ENCODE measurements at places on chromosomes 5 and 9.

DNA sequence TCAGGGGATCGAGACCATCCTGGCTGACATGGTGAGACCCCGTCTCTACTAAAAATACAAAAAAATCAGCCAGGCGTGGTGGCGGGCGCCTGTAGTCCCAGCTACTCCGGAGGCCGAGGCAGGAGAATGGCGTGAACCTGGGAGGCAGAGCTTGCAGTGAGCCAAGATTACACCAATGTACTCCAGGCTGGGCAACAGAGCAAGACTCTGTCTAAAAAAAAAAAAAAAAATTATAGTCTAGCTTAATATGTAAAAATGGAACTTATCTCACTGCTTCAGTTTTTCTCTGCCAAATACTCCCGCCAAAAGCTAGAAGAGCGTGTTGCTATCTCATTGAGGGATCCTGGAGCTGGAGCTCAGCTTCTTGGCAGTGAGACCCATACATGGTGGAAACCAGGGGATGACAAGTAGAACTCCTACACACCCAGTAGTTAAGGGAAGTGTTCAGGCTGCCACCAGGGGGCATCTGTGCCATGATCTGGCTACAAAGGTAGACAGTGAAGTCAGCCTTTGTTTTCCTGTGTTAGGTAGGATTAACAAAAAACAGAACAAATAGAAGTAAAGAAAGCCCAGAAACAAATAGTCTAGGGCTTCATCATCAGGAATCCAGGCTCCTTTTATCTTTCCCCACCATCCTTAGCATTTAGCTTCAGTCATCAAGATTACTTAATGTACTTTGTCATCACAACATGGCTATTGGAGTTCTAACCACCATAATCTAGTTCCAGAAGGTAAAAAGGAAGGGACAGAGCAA is 33.6 kb upstream of the GLIPR2 start:
- peak; percentile 40 for DNase-seq

GRCh38 chr5:126972062-126972895 is 58.1 kb downstream of the MARCHF3 start:
- no peak for DNase-seq

DNA sequence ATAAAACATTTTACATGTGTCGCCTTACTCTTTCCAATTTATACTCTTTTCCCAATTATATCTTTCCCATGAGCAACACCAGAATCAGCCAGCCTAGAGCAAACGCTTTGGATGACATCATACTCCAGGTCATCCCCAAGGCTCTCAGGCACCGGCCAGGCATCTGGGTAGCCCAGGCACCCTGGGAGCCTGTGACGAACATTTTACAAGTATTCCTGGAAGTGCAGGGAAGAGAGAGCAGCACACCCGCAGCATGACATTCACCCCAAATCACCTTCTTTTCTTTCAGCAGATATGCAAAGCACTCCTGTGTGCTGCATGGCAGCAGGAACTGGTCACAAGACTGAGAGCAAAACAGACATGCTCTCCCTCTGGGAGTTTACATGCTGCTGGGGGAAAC is 75.7 kb upstream of the SMIM23 start:
- DNase-seq = no peak

DNA sequence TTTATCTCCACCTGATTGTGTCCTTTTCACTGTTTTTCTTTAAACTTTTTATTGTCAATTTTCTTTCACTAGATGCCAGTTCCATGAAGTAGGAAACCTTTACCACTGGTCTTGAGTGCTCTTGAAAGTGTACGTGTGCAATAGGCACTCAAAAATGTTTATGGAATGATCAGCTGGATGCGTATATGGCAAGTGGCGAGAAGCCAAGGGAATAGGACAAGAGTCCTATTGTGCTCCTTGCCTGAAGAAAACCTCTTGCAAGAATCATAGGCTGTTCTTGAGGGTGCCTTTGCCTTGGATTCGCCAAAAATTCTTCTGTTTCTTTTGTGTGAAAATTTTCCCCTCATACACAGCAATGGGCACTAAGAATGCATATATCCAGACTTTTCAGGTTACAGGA is 97.7 kb downstream of the GHR start:
- no peak for DNase-seq

- DNase-seq = no peak
Measured at GRCh38 chr9:119961774-119962424, 592.7 kb upstream of the BRINP1 start.
